ENCODE measurements at places on chromosomes 11 and 22. TPM values are rescaled to one million over a fixed set of nuclear protein-coding genes. Genes with fewer than 3 reads are reported as not detected.

Gene KCNQ1
- total RNA-seq, result 155 TPM

DNA sequence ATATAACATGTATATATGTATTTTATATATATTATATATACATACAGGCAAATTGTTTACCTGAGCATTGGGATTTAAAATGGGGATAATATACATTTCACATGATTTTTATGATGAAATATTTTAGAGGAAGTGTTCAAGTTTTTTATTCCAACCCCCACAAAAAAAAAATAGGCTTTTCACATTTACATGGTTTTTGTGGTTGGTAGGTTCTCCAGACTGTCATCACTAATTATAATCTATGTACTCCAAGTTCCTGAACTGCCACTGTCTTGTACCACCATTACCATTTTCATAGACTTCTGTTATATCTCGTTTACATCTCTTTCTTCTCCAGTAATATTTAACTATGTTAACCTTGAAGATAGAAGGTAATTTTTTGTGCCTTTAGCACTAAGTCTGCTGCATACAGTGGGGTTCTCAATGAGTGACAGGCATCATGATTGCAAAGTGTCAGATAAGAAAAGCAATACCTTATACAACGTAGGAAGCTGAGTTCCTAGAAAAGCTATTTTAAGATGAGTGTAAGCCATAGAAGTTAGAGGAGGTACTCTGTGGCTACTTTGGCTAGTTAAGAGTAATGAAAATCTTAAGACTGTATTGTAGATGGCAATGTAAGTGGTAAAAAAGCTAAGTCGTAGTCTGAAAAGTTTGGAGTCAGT lies 5.2 kb downstream of the TMEM126A start:
- no peak for DNase-seq

GRCh38 chr11:82191695-82192094 lies 542.0 kb downstream of the FAM181B start:
- peak; percentile 12 for DNase-seq

Gene KRTAP5-1
- not detected for total RNA-seq

GRCh38 chr11:34040571-34040970 lies 11.0 kb upstream of the CAPRIN1 start:
- no peak for DNase-seq

- DNase-seq, result no peak
Observed at GRCh38 chr11:46600194-46600960, 6.6 kb upstream of the AMBRA1 start.

- peak; percentile 77 for DNase-seq
Observed at GRCh38 chr11:112961751-112962578, 745 bp downstream of the NCAM1 start.

GRCh38 chr22:36153501-36154422 lies 6.8 kb downstream of the APOL3 start:
- no peak for DNase-seq

All from stomach (tissue), 19 donors.